ENCODE measurements at places on chromosomes 5 and 9.

GRCh38 chr5:98570661-98571191 lies 202.7 kb upstream of the RGMB start:
- DNase-seq = no peak

DNA sequence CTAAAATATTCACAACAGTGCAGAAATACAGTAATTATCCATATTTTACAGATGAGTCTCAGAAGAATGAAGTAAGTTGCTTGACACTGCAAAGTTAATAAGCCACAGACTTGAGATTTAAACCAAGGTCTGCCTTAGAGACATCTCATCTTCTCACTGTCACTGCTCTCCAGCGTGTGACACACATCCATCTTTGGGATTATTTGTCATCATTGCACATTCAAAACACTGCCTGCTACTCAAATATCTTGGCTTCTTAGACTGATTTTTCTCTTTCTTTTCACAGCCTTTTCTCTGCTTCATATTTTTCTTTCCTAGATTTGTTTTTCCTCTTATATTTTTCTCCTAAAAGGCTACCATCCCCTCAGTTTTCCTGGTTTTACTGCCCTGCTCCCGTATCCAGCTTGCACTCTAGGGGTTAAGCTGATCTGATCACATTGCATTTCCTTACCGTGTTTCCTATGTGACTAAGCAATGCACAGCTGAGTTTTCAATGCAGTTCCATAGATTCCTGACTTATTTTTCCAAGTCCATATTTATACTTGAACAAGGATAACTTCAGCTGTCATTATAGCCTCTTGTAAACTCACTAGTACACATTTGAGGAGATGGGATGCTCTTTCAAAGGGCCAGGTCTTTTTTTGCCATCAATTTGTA lies 353.0 kb downstream of the PLK2 start:
- no peak for DNase-seq

- DNase-seq = no peak
These were observed 27.9 kb downstream of the MCTP1 start for GRCh38 chr5:95256991-95257390.

GRCh38 chr9:86020731-86021130 lies 78.6 kb downstream of the GOLM1 start:
- DNase-seq = no peak

DNA sequence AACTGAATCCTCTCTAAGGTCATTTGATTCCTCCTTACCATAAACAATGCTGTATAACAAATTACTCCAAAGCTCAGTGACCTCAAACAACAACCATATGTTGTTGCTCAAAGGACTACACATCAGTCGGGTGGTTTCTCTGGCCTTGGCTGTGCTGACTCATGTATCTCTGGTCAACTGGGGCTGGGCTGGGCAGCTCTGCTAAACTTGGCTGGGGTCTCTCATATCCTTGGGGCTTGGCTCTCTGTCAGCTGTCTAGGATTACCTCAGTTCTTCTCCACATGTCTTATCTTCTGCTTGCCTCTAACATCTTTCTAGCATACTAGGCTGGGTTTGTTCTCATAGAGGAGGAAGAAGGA lies 86.4 kb downstream of the GALNT10 start:
- DNase-seq = no peak

GRCh38 chr5:116675626-116675910 lies 100.9 kb upstream of the SEMA6A start:
- no peak for DNase-seq

DNA sequence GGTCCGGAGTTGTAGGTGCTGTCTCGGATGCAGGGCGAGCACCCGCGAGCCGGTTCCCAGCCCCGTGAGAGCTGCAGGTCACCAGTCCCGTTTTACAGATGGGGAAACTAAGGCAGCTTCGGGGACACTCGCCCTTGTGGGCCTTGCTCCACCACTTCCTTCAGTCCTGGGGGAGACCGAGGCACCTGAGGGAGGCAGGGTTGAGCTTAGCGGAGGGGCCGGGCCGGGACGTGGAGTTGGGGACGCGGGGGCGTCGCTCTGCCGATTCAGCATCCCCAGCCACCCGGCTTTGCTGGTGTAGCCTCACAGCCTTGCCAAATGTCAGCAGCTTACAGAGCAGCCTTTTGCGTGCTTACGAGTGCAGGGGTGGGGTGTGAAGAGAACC lies 530 bp downstream of the BBLN start:
- DNase-seq = peak; percentile 10

- no peak for DNase-seq
These were observed 37.4 kb downstream of the GLT6D1 start for GRCh38 chr9:135601988-135602387.

DNA sequence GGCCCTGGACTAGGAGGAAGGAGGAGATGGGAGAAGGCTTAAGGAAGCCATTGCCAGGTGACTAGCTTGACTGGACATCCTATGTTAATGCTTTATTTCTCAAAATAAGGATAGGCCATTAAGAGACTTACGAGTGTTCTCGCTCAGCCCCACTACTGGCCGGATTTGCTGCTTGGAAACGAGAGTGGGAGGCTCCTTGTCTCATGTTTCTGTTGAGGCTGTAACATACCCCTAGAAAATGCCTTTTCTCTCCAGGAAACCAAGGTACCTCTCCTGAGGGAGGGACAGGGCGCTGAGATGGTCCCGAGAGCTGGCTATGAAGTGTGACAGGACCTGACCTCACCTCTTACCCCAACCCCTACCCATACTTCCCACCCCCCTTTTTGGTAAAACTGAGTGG lies 60.0 kb downstream of the RALGPS1 start:
- no peak for DNase-seq

GRCh38 chr5:77398896-77399295 lies 93.2 kb downstream of the WDR41 start:
- DNase-seq = no peak

All from T-helper 1 cell (primary cell).